ENCODE measurements at places on chromosomes 5 and 9.

- DNase-seq: no peak
Observed at GRCh38 chr5:82863266-82863665, 213.9 kb downstream of the TMEM167A start.

DNA sequence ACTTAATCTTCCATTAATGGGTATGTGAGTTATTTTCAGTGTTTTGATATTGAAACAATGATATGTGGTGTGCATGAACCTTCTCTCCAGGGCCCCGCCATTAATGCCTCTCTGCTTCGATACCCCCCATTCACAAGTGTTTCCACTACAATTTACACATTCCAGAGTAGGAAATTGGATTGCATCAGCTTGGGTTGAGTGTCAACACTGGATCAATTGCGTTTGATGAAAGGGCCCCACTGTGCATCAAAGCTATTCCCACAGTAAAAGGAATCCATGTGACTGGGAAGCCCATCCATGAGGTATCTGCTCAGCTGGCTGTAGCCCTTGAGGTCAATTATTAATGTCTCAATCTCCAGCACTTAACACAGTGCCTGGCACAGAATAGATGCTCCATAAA lies 17.8 kb upstream of the LVRN start:
- no peak for DNase-seq

DNA sequence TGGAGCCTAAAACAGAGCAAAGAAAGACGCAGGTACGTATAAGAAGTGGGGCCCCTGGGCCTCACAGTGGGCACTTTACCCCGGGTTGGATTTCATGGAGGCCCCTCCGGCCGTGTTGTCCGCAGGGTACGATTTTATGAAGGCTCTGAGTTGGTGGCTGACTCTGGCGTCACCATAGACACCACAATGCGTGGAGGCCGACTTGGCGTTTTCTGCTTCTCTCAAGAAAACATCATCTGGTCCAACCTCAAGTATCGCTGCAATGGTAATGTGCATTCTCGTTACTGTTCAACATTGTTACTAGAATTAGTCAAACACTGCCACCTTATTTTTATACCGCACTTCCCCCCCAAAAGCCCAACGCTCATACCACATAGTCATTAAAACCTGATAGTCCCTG lies 47.1 kb downstream of the THBS4 start:
- DNase-seq: no peak

DNA sequence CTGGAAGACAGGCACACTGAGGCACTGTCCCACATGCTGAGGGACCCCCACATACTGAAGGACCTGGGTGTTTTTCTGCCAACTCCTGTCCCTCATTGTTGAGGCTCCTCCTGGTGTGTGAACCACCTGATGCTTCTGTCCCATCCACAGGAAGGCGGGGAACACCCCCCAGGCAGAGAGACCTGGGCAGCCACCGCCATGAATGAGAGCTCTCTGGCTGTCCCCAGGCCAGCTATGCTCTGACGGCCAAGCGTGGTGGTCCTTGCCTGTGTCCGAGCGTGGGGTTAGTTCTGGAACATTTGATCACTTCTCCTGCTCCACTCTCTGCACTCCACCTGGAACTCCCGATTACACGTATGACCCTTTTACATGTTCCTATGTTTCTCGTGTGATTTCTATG lies 11.9 kb upstream of the LRRC14B start:
- DNase-seq: no peak

- no peak for DNase-seq
Observed at GRCh38 chr9:99057665-99058625, 47.0 kb upstream of the TGFBR1 start.
